GM12891 (cell line): ENCODE measurements at places on chromosomes 11 and 22.

DNA sequence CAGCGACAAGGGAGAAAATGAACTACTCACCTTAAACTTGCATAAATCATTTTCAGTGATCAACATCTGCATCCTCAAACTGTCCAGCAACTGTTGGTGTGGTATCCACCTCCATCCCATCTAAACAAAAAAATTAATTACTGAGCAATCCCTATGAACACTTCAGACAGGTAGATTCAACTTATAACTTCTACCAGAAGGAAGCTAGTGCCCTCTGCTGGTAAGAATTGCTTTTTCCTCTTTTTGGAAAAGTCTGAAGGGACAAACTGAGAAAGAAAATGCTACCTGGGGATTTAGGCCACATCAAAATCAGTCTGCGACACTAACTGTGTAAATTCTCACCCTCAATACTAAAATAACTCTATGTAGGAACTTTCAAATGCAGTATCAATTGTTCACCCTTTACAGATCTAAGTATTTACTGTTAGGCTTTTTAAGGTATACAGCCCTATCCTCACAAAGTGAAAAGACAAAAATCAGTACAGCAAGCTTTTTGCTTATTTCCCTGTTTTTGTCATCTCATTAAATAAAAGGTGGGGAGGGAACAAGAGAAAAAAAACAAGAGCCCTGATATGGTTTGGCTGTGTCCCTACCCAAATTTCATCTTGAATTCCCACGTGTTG is 17.9 kb downstream of the CLNS1A start:
- DNase-seq: no peak

DNA sequence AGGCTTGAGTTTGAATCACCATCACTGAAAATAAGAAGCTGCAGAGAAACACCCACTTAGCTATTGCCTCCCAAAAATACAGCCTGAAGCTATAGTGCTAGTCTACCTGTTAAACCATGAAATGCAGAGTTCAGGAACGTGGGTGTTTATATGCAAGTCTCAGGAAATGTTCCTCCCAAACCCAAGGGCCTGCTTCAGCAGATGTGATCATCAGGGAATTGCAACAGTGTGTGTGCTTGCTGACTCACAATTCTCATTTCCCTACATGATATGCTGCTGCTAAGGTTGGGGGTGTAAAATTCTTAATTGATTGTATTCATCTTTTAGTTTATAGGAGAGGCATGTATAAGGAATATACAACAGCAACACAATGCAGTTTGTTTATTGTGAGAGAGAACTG is 49.6 kb downstream of the NUP98 start:
- DNase-seq: no peak

GRCh38 chr11:116432301-116432700 is 340.5 kb downstream of the BUD13 start:
- no peak for DNase-seq

DNA sequence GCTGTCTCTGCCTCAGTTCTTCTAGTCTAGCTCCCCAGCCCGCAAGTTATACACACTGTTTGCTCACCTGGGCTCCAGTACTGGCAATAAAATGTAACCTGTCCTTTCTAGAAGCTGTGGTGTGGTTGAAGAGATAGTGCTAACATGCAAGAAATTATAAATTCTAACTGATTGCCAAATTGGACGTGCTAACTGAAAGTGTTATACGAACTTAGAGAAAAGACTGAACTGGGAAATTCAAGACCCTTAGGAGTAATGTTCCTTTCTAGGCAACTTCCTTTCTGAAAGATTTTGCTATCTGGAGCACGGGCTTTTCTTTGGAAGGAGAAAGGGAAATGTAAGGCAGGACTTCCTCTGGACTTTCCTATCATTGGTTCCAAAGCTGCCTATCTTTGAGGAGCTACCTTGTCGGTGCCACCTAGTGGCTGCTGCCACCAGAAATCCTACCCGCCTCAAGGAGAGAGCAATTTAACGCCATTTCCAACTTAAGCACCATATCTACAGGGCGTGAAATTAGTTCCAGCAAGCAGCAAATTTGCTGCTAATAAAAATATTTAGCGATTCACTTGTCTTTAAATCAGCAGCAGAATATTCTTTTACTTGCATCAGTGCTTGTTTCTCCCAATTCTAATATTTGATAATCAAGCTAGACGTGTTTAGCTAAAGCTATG is 12.7 kb upstream of the TMEM218 start:
- no peak for DNase-seq

GRCh38 chr22:28299753-28300152 is 379.9 kb downstream of the TTC28 start:
- no peak for DNase-seq

DNA sequence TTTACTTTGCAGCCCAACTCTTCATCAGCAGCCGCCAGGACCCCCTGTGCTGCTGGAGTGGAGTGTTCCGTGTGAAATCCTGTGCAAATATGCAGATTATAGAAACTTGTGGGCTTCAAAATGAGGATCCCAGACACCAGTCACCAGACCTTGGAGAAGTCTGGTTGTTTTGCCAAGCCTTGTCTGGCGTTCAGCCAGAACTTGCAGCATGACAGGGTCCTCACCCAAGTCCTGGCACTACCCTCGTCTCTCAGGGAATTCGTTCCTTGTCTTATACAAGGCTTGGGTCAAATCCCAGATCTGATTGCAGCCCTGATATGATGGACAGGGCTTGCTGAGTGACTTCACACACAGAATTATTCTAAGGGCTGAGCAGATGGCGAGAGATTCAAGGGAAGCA is 18.9 kb downstream of the SHISAL1 start:
- no peak for DNase-seq

DNA sequence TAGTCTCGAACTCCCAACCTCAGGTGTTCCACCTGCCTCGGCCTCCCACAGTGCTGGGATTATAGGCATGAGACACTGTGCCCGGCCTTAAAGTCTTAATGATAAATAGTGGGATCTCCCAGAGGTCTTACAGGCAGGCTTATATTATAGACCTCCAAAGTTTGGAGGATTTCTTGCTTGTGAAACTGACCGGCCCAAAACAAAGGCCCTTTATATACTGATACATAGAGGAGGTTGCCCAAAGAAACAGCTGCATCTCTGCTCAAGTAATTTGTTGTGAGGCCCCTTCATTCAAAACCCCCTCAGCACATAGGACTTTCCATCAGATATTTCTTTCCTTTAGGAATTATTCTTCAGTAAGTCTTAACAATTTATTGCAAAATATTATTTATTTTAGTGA is 27.4 kb upstream of the RDX start:
- DNase-seq: no peak

DNA sequence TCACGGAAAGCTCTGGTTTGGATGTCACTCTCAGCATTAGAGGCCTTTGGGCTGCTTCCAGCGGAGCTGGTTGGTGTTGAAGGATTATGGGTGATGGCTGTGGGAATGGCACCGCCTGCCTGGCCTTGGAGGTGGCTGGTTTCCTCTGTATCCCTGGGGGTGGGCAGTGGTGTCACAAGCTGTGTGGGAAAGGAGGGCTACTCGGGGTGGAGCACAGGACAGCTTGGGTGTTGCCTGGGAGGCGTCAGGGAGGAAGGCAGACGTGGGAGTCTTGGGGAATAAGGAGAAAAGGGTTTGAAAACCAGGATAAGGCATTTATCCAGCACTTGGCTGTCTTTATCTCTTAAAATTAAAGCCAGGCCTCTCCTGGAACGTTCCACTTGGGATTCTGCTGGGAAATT is 71.8 kb downstream of the ADAMTS15 start:
- DNase-seq: no peak

- no peak for DNase-seq
Observed at GRCh38 chr11:73942010-73942409, 8.8 kb upstream of the DNAJB13 start.
